ENCODE measurements at places on chromosomes 12 and 14.

- no peak for DNase-seq
Measured at GRCh38 chr14:75835737-75836136, 146.1 kb downstream of the TGFB3 start.

DNA sequence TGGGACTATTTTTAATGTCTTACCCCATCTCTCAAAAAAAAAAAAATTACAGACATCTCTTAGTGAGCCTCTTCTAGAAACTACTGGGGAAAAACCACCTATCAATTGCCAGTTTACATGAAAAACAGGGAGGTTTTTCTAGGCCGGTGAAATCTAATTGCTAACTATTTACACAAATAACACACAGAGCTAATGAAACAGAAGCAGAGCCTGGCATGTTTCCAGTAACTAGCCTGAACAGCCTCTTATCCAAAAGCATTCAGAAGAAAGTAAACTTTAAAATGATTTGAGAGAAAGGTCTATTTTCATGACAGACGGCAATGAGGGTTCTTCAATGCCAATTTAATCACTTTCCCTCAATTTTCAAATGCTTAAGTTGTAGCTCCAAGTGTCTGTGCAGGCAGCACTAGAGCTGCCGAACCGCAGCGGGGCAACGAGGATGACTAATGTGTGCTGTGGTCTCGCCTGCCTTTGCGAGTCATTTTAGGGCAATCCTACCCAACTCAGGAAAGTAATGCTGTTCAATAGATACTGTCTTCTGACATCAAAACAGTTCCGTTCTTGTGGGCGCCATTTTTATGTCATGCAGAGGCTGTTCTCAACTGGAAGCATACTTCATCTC lies 84.6 kb downstream of the SETD3 start:
- DNase-seq, result no peak

- no peak for DNase-seq
Measured at GRCh38 chr12:32891526-32891925, 5.1 kb downstream of the PKP2 start.

- no peak for DNase-seq
Measured at GRCh38 chr12:76124456-76124855, 40.0 kb upstream of the NAP1L1 start.

- no peak for DNase-seq
Measured at GRCh38 chr14:73386342-73386741, 72.0 kb downstream of the NUMB start.

GRCh38 chr12:103441437-103442181 lies 54.2 kb downstream of the C12orf42 start:
- DNase-seq, result no peak

- no peak for DNase-seq
Measured at GRCh38 chr12:26750531-26751175, 82.3 kb downstream of the ITPR2 start.

- DNase-seq, result no peak
Measured at GRCh38 chr12:77746096-77746495, 84.6 kb upstream of the NAV3 start.

DNA sequence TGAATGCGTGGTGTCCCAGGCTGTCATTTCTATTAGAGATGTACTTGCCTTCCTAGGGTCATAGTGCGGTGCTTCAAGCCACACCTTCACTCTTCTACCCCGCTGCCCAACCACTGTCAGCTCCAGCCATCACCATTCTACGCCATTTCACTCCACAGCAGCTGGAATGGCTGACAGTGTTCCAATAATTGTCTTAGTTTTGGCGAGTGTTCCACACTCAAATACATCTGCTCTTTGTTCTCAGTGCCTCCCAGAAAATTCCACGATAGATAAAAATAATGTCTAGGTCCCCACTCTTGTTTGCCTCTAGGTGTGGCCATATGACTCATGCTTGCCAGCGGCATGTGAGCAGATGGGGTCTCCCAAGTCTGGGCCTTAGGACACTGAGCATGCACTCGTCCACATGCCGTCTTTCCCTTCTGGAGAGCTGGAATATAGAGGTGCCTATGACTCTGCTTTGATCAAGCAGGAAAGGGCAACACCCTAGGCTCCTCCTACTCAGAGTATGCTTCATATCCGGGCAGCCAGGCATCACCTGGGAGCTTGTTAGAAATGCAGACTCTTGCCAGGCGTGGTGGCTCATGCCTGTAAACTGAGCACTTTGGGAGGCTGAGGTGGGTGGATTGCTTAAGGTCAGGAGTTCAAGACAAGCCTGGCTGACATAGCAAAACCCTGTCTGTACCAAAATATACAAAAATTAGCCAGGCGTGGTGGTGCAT lies 163.0 kb downstream of the BRMS1L start:
- no peak for DNase-seq

GRCh38 chr14:98899441-98899840 lies 372.6 kb downstream of the BCL11B start:
- DNase-seq, result no peak

DNA sequence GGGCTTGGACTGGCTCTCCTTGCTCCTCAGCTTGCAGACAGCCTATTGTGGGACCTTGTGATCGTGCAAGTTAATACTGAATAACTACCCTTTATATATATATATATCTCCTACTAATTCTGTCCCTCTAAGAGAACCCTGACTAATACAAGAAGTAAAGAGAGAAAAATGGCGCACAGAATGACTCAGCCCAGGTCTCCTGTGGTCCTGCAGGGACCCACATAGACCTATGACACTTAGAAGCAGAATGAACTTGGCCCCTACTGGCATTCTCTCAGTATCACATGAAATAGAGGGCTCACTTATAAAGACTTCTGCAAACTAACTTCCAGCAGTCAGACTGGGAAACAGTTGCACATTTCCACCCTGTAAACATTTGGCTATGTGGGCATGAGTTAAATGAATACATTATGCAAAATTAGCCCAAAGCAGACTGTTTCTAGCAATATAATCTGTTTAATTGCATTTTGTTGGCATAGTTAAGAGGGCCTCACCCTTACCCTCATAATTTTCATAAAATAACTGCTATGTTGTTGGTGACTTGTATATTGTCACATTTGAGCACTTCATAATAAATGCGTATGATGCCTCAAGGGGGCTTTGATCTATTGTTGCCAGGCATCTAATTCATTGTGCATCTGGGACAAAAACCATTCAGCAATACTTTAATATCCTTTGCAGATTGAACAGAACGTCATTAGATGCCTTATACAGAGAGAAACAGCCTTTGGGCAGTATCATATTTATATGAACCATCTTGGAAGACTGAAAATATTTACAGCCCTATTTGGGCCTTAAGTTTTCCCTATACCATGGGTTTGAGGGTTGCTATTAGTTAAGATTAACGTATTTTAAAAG lies 349.7 kb upstream of the DIO2 start:
- DNase-seq, result no peak

GRCh38 chr14:91303091-91303923 lies 58.8 kb upstream of the GPR68 start:
- peak; percentile 41 for DNase-seq

GRCh38 chr14:100732766-100733100 lies 6.0 kb downstream of the DLK1 start:
- no peak for DNase-seq

- DNase-seq, result no peak
Measured at GRCh38 chr12:71029302-71029701, 108.8 kb upstream of the PTPRR start.

DNA sequence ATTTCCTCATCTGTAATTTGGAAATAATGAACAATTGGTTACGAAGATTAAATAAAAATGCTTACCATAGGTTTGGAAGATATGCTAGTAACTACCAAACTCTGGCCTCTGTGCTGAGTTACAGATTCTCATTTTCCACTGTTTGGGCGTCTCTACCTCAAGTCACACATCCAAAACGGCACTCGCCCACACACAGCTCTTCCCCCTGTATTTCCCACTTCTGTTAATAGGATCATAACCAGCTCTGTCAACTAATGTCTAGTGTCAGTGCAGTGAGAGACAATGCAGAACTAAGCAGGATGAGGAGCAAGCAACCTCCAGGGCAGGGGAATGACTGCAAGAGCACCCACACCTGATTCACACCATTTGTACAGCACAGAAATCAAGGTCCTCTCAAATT lies 10.9 kb upstream of the SYCP3 start:
- DNase-seq, result no peak

- DNase-seq, result no peak
Measured at GRCh38 chr12:28869197-28869596, 279.9 kb upstream of the FAR2 start.

DNA sequence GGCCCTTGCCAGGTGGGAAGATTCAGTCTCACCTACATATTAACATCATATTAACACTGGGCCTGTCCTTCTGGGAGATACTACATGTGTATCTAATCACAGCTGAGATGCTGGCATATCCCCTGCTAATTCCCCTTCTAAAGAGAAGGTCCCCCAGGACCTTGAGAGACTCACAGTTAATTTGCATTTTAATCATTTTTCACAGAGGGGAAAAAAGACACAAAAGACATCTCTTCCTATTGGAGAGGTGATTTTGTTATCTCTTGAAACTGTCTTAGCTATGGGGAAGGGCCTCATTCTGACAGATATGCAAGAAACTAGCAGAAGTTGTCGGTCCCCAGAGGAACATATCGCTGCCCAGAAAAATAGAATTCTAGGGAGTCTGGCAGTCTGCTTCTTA lies 7.5 kb downstream of the C14orf132 start:
- no peak for DNase-seq

DNA sequence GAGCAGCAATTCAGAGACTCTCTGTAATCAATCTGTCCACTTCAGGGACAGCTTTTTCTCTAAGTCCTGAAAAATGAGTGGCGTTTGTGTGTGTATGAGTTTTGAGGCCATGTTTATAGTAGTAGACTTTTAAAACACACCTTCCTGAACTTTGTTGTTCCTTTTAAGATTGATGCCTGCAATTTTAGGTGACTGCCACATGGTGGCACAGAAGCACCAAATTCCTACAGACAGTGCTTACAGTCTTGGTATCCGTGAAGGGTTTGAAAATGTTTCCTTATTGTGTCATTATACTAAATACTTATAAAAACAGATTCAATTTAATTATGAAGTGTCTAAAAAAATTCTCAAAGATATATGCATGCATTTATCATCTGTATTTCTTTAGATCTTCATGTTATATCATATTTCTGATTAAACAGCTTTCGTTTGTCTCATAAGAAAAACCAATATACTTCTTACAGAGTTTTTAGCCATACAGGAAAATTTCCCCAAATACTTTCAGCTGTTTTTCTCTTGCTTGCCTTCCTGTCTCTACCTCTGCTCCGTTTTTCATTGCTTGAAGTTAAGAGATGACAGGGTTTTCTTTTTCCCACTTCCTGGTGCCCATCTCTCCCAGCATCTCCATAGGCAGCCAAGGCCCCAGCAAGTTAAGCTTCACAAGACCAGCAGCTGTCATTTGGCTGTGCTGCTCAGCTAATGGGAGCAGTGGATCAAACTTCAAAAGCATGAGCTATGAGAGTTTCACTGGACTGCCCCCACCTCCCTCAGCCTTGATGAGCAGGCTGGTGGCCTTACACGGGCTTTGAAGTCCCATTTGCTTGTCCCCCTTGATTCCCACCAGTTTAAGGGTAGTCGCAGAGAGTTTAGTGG lies 259.6 kb downstream of the AKAP6 start:
- DNase-seq, result peak; percentile 55

- no peak for DNase-seq
Measured at GRCh38 chr14:52711666-52712065, 4.7 kb downstream of the PSMC6 start.

- DNase-seq, result no peak
Measured at GRCh38 chr12:132783917-132784531, 22.4 kb upstream of the ANKLE2 start.

DNA sequence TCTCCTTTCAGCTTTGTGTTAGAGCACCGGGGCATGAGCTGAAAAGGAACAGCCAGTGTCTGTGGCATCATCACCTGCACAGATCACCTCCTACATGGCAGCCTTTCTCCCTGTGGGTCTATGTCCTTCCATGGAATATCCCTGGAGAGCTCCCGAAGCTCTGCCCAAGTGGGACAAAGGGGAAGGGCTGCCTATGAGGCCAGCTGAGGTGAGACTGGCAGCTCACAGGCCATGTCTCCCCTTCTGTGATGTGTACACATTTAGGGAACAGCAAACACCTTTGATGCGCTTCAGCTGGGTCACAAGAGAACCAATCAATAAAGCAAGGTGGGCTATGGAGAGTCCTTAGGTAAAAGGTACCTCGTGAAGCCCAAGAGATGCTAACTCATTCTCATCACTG lies 4.1 kb downstream of the PROX2 start:
- DNase-seq, result no peak

- DNase-seq, result no peak
Measured at GRCh38 chr14:88882236-88882635, 57.8 kb downstream of the TTC8 start.

- DNase-seq, result peak; percentile 31
Measured at GRCh38 chr12:46921048-46921763, 95.4 kb upstream of the SLC38A4 start.

- DNase-seq, result no peak
Measured at GRCh38 chr12:70043490-70044138, 199.6 kb upstream of the CNOT2 start.

- no peak for DNase-seq
Measured at GRCh38 chr12:122150127-122150681, 23.8 kb downstream of the IL31 start.

DNA sequence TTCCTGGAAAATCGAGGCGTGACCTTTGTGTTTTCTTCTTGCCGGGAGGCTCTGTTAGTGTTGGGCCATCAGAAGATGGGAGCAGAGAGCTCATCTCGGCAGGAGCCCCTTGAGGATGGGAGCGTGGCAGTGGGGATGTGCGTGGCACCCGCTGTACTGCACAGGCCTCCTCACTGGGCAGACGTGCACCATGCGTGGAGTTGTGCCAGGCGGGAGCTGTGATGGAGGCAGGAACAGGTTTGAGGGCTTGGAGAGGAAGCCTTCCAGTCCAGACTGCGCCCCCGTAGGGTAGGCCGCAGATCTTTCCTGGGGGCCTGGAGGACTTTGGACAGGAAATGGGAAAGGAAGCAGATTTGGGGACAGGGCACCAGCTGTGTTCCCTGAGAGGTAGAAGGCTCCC lies 197.5 kb downstream of the TSPAN9 start:
- DNase-seq, result no peak

GRCh38 chr14:87754520-87755223 lies 238.3 kb downstream of the GALC start:
- no peak for DNase-seq

GRCh38 chr14:64850369-64851137 lies 29.2 kb downstream of the SPTB start:
- no peak for DNase-seq

- no peak for DNase-seq
Measured at GRCh38 chr12:48973941-48974673, 2.6 kb upstream of the WNT10B start.

DNA sequence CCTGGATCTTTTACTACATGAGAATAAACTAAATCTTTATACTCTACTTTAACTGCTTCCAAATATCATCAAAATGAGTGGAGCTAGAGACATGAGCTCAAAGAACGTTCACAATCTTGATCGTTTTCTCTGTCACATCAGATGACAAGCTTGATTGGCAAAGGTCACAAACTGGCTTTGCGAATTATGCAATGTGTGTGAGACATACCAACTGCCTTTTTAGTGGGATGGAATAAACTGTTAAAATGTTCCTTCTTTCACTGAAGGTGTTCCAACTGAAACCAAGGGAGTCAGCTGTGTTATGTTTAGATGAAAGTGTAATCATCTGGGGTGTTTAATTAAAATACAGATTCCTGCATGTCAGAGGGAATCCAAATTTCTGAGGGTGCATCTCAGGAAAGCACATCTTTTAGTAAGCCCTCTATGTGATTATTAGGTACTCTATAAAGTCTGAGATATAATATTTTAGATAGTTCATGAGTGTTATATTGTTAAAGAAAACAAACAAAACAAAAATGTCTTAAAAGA lies 21.9 kb downstream of the KITLG start:
- no peak for DNase-seq

GRCh38 chr12:30440826-30441602 lies 254.7 kb downstream of the IPO8 start:
- DNase-seq, result peak; percentile 35

GRCh38 chr14:26163761-26164160 lies 434.1 kb downstream of the NOVA1 start:
- no peak for DNase-seq

Measured in A549 (cell line).